ENCODE measurements at places on chromosomes 2 and 18. TPM values are rescaled to one million over a fixed set of nuclear protein-coding genes. Genes with fewer than 3 reads are reported as not detected.
A peak's percentile ranks its signal among the peaks of the same experiment; 100 is the strongest.

GRCh38 chr2:76953733-76954347 is 568.3 kb downstream of the LRRTM4 start:
- DNase-seq: no peak

- DNase-seq: peak; percentile 92
Measured at GRCh38 chr18:58590254-58590653, 38.6 kb downstream of the ALPK2 start.

Gene INHBB
- under 0.01 TPM for total RNA-seq

DNA sequence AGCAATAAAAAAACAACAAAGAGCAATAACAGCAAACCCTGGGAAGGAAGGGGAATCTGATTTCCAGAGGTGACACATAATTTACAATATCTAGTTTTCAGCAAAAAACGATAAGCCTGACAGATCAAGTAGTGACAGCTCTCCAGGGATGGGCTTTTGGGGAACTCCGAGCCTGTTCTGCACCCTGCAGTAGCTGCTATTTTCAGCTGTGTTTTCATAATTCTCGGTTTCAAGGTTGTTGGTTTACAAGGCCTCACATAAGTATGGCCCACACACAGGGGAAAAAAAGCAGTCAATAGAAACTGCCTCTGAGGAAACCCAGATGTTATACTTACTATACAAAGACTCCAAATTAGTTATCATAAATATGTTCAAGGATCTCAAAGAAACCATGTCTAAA is 67.7 kb upstream of the CTLA4 start:
- DNase-seq: no peak

DNA sequence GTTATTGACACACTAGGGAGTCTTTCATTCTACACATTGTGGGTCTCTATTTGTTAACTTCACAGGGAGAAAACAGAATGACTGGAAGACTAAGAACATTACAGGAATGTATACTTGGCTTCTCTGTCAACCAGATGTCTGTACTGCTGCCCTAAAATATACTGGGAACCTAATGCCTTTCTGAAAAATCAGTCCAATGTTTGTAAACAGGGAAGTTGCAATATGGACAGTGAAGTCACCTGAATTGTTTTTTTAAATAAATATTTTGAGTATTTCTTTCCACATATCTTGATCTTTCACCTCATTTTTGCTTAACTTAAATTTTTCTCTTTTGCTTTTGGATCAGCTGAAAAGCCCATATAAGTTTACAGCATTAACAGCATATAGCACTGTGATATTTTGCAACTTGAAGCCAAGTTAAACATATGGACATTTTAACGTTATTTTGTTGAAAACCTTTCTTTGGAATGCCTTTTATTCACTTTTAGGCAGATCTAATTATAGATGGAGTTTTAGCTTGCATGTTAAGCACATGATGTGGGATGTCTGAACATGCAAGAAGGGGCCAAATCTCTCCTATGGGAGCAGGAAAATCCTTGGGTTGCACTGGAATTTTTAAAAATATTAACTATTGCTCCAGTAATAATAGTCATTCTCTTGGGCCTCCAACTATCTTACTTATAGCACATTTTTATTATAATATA is 137.7 kb upstream of the TWIST2 start:
- no peak for DNase-seq

DNA sequence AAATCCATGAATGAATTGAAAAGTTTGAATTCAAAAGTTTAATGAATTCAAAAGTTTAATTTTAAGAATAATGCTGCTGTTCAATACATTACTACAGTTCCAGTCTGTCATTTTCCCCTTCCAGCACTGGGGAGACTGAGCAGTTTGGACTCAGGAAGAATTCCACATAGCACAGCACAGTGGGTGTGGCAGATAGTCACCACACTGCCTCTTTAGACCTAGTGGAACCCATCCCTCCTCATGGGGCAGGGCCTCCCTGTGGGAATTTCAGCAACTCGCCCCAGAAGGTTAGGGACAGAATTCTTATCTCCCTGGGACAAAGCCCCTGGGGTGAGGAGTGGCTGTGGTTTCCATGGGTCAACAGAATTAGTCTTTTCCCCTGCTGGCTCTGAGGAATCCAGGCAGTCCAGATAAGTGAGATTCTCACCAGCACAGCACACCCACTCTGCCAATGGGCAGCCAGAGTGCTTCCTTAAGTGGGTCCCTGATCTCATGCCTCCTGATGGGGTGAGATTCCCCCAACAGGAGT is 442.0 kb upstream of the SYT4 start:
- DNase-seq: no peak

GRCh38 chr2:235555371-235555770 is 61.5 kb downstream of the AGAP1 start:
- no peak for DNase-seq
